OCI-LY7 (cell line): ENCODE measurements at places on chromosomes 16 and 17.
A peak's percentile ranks its signal among the peaks of the same experiment; 100 is the strongest.

GRCh38 chr17:31564883-31565301 is 173.4 kb downstream of the RAB11FIP4 start:
- DNase-seq = no peak

DNA sequence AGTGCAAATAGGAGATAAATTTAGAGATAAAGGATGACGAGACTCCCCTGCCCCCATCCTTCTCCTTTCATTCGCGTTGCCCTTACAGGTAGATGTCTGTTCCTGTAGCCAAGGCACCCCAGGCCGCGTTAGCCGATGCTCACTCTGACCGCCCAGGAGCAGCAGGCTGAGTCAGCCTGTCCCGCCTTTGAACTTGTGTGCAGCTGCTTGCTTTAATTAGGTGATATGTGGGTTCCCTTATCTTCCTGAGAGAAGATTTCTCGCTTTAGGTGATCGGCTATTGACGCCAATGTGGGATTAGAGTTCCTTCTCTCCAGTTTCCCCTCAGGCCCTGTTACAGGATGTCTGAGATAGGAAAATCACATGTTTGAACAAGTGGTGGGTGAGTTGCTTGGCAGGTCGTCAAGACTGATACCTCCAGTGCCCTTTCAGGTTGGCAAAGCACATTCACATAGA is 119.5 kb downstream of the MSI2 start:
- no peak for DNase-seq

GRCh38 chr17:35695613-35696012 is 35.8 kb upstream of the RASL10B start:
- DNase-seq = no peak

- DNase-seq = peak; percentile 74
Observed at GRCh38 chr17:29613352-29613837, 9.3 kb downstream of the CORO6 start.

- peak; percentile 6 for DNase-seq
Observed at GRCh38 chr17:37770631-37771518, 26.0 kb upstream of the HNF1B start.

GRCh38 chr16:51440131-51440889 is 289.2 kb upstream of the SALL1 start:
- DNase-seq = no peak

GRCh38 chr17:78999056-78999768 is 10.4 kb downstream of the CANT1 start:
- no peak for DNase-seq

DNA sequence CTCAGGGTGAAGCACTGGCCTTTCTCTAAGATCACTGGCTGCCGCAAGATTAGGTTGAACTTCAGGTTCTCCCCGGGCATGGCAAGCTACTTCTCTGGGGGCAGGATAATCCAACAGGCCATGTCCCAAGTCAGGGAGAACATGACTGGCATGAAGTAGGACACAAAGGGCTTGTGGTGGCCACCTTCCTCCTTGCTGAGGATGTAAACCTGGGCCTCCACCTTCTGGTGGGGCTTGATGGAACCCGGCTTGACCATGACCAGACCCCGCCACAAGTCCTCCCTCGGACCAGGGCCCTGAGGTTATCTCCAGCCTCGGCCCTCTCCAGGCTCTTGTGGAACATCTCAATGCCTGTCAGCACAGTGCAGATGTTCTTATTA is 211.1 kb upstream of the WSB1 start:
- no peak for DNase-seq

DNA sequence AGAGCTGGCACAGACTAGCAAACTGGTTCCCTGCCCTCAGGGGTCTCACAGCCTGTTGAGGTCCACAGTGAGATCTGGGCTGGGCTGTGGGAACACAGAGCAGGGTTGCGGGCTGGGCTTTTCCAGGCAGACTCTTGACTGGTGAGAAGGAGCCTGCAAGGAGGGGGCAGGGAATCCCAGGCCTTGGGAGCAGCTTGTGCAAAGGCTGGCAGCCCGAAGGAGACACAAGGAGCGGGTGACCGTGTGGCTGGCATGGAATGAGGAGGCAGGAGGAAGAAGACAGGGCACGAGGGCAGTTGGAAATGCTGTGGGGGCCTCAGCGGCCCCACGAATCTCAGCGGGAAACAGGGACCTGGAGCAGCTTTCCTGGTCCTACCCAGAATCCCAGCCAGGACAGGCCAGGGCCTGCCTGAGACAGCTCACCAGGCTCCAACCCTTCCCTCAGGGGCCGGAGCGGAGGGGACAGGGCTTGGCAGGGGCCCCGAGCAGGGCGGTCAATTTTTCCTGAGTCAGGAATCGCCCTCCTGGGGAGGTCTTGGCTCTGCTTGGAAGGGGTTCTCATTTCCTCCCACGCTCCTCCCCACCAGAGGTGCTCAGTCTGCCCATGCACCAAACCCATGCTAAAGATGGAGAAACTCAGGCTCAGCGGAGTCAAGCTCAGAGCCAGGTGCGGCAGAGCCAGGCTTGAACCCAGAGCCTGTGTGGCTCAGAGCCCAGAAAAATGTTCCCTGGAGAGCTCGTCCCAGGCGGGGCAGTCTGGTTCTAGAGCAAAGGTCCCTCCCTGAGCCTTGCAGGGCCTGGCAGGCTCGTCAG is 9.2 kb upstream of the SNN start:
- no peak for DNase-seq

GRCh38 chr16:12629271-12629670 is 174.4 kb downstream of the CPPED1 start:
- no peak for DNase-seq

- DNase-seq = peak; percentile 78
Observed at GRCh38 chr17:78974635-78975591, 4.8 kb downstream of the LGALS3BP start.

GRCh38 chr16:12065866-12066545 is 89.5 kb downstream of the SNX29 start:
- no peak for DNase-seq

- DNase-seq = no peak
Observed at GRCh38 chr17:82977606-82978005, 101.8 kb upstream of the METRNL start.

DNA sequence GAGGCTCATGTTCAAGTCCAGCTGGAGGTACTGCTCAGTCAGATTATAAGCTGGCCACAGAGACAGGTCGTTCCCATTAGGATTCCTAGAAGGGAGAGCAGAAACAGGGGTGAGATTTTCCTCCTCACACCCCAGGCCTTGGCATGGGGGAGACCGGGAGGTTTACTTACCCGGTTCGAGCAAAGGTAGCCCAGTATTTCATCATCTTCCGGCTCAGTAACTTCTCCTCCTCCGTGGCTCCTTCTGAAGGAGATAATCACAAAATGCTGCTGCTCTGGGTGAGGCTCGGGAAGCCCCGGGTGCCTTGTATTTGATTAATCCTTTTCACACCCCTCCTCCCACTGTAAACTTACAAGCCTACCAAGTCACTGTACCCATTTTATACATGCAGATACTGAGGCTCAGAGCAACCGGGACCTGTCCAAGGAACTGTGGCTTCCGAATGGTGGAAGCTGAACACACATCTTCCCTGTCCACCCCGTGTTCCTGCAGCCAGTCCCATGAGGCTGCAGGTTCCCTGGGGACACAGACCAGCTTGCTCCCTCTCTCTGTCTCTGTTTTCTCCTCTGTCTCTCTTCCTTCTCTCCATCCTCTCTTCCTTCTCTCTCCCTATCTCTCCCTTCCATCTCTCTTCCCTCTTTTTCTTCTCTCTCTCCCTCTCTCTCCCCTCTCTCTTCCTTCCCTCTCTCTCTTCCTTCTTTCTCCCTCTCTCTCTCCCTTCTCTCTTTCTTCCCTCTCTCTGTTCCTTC is 13.9 kb upstream of the CES1 start:
- no peak for DNase-seq

DNA sequence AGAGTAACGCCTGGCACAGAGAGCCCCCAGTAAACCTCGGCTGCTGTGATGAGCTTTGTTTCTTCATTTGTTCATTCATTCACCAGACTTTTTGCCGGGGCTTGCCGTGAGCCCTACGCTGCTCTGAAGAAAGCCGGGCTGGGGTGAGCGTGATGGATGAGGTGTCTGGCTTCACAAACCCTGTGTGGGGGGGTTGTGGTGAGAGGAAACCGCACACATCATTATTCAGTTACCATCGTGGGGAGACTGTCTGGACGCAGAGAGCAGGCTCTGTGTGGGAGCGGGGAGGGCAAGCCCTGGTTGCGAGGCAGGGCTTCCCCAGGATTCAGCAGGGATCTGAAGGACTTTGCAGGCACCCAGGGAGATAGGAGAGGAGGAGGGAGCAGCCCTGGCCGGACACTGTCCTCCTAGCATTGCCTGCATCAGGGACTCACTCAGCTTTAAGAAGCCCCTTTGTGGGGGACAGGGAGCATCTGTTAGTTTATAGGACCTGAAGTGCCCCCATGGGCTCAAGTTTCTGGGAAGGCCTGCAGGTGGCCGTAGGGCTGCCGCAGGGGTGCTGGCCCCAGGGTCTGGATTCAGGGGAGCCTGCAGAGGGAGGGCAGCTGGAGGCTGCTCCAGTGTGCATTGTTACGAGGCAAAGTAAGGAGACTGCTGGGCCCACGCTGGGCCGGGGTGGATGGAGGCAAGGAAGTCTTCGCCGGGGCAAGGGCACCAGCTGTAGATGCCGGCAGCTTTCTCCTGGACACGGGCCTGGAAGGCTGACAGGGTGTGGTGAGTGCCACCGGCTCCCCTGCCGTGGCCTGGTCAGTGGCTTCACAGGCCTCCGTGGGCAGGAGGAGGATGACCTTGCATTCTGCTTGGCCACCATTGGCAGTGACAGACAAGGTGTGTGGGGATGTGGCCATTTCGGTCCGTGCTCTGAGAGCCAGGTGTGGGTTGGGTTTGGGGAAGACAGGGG is 334.5 kb downstream of the SEC14L1 start:
- DNase-seq = peak; percentile 73

GRCh38 chr17:8488491-8488890 is 52.8 kb downstream of the NDEL1 start:
- no peak for DNase-seq

DNA sequence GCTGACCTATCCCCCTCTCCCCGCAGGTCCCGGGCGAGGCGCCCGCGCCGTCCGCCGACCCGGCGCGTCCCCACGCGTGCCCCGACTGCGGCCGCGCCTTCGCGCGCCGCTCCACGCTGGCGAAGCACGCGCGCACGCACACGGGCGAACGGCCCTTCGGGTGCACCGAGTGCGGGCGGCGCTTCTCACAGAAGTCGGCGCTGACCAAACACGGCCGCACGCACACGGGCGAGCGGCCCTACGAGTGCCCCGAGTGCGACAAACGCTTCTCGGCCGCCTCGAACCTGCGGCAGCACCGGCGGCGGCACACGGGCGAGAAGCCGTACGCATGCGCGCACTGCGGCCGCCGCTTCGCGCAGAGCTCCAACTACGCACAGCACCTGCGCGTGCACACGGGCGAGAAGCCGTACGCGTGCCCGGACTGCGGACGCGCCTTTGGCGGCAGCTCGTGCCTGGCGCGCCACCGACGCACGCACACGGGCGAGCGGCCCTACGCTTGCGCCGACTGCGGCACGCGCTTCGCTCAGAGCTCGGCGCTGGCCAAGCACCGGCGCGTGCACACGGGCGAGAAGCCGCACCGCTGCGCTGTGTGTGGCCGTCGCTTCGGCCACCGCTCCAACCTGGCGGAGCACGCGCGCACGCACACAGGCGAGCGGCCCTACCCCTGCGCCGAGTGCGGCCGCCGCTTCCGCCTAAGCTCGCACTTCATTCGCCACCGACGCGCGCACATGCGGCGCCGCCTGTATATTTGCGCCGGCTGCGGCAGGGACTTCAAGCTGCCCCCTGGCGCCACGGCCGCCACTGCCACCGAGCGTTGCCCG is 10.3 kb downstream of the ZNF771 start:
- peak; percentile 96 for DNase-seq

DNA sequence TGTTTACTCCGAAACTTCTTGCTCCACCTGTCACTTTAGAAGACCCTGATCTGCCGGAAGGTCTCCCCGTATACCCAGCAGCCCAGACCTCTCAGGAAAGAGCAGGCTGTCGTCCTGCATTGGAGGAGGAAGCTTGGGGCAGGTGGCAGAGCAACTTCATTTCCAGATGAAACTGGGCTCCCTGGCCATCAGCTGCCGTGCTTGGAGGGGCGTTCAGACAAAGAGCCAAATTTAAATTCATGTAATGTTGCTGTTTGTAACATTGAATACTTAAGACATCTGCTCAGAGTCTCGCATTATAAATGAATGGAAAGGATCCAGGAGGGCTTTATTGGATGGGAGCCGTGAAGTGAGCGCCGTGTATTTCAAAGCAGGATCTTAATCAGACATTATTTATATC is 628.5 kb downstream of the MAF start:
- no peak for DNase-seq

GRCh38 chr16:525520-526180 is 1.9 kb upstream of the CAPN15 start:
- DNase-seq = no peak

DNA sequence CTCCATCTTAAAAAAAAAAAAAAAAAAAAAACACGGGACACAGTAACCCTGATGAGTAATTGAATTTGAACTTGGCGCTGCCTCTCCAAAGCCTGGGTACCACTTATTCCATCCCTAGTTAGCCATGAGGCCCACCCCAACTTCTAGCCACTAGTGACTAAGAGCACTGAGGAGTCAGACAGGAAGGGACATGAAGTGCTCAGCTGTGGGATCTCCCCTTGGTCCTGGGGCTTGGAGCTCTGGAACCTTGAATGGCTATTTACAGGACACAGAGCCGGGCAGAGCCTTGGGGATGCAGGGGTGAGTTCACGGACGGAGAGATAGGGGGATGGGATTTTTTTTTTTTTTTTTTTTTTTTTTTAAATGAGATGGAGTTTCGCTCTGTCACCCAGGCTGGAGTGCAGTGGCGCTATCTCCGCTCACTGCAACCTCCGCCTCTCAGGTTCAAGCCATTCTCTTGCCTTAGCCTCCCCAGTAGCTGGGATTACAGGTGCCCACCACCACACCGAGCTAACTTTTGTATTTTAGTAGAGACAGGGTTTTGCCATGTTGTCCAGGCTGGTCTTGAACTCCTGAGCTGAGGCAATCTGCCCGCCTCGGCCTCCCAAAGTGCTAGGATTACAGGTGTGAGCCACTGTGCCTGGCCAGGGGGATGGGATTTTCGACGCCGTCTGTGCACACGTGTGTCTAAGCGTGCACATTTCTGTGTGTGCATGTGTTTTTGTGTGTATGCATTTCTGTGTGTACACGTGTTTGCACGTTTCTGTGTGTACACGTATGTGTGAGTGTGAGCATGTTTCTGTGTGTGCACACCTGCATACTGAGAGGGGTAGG is 20.4 kb upstream of the CIBAR2 start:
- DNase-seq = no peak

DNA sequence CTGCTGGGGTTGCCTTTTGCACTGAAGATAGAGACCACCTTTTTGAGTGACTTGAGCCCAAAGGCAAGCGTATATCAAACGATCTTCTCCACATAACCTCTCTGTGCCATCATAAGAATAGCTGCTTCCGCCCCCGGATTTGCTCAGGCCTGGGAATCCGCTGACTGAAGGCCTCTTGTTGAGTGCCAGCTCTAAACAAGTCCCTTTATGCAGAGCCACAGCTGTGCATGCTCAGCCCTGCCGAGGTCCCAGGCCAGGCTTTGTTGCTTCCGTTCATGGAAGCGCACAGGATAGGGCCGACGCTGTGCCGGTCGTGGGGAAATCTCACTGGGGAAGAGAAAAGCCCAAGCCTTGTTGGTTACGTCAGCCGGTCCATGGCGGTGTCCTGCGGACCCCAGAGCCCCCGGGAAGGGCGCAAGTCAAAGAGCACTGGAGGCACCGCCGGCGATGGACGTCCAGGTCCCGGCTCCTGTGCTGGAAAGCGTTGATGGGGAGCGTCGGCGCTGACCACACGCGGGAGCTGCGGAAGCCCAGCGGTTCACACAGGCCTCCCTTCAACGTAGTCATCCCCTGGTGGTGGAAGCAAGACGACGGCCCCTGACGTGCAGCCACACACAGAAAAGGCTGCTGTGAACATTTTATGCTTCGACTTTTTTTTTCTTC is 23.5 kb upstream of the RPL13 start:
- DNase-seq = no peak
